ENCODE measurements at places on chromosomes 6 and 20.

DNA sequence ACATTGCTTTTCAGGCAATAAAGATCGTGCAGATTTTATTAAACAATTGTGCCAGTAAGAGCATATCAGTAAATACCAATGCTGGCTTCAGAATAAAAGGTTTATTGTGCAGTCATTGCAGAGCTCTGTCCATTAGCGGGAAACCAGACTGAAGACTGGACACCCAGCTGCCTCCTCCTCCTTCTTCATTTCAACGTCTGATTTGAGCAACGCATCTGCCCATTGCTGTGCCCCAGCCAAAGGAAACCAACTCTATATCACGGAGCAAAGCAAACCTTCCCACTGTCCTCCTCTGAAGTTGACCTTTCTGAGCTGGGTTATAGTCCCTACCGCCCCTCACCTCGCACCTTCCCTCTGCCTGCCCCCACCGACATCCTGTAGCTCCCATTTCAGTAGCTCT is 80.8 kb downstream of the SLC22A23 start:
- DNase-seq = no peak

DNA sequence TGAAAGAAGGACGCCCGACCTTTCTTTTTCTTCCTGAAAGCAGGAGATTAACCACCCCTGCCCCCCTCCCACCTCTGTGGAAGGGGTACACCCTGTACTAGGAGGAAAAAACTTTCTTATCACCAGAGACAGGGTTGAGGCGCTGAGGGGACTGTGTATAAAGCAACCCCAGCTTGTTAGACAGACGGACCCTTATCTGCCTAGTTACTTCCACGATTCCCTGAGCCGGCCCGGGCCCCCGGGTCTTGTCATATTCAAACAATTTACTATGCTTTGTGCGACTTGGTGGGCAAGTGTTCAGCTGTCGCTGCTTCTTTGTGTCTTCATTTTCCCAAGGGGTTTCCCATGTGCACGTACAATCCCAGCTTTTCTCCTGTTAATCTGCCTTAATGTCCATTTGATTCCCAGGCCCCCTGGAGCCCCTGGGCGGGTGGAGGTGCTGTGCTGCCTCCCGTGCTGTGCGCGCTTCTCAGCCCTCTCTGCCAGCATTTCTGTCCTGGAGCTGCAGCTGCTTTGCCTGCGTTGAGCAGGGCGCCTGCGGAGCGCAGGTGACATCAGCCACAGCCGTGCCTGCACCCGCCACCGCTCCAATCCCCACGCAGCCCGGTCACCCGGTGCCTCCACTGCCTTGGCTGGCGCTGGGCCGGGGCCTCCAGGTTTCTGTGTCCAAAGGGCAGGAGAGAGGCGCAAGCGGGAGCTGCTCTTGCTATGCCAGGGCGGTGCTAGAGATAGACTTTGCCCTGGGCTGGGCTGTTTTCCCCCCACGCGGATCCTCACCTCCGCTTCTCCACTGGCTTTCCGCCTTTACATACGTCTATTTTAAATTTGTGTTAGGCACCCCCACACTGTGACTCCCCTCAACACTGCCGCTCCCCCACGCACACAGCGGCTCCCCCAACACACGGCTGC is 96.2 kb downstream of the TTLL2 start:
- no peak for DNase-seq

- DNase-seq = no peak
Measured at GRCh38 chr6:121539439-121539838, 104.0 kb downstream of the GJA1 start.

DNA sequence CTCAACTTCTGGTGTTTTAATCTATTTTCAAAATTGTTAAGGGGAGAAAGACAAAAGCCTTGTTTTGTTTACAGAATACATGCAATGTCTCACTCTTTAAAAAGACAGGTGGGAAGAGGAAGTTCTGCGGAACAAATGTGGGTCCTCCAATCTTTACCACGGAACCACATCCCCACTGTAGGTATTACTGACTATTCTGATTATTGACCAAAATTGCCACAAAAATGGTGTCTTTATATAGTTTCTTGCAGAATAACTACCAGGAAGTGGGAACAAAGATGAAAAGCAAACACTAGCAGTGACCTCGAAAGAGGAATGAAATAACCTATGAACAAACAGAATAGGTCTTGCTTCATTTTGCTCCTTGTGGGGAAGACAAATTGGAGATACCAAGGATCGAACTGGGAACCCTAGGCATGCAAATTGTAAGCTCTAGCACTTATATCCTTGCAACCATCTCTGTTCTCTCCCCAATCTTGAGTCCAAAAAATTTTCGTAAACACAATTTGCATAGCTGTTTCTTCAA is 106.7 kb downstream of the GPX5 start:
- DNase-seq = no peak

DNA sequence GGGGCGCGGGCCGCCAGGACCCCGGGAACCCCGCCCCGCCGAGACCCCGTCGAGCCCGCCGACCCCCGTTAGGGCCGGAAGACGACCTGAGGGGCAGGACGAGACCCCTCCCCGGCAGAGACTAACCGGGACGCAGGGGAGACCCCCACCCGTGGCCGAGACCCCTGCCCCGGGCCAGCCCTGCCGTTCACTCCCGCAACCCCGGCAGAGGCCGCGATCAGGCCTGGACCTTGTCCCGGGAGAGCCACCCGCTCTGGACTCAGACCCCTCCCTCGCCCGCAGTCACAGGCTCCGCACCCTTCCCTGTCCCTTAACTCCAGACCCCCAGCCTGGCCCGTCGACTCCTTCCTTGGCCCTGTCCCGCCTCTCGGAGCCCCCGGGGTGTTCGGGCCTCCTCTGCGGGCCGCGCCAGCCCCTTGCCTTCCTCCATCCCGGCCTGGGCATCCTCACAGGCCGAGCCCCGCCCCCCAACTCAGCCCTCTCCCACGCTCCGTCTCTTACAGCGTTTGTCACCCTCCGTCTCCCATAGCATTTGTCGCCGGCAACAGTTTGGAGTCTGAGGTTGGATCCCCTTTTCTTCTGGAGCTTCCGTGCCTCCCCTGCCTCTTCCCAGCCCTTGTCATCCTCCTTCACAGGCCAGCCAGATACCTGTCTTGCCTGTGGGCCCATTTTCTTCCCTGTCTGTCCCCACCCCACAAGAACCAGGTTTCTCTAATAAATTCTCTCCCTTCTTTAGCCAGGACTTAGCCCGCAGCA is 569 bp downstream of the TCEA2 start:
- no peak for DNase-seq

DNA sequence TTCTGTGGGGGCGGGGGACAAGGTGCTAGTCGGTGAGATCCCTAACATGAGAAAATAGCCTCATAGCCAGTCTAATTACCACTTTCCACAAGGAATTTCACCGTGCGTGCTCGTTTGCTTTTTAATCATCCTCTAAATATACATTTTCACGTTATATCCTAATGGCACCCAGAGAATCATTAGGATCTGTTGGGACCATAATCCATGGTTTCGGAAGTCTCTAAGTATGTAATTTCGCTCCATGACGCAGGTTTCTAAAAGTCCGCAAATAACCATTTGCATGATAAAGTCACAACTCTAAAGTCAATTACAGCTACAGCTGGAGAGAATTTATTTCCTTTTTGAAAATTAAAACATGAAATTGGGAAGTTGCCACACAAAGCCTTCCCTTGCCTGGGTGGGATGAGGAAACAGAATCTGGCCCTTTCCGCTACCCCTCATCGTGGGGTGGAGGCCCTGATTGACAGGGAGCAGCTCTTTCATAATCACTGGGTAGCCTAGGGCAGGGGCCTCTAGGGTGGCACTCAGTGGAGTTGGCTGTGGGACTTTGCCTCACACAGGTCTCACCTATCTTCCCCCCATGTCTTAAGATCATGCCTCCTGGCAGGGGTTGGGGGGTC is 81.9 kb downstream of the LRFN2 start:
- no peak for DNase-seq

- DNase-seq = no peak
Measured at GRCh38 chr20:23347791-23348190, 2.8 kb upstream of the NXT1 start.

DNA sequence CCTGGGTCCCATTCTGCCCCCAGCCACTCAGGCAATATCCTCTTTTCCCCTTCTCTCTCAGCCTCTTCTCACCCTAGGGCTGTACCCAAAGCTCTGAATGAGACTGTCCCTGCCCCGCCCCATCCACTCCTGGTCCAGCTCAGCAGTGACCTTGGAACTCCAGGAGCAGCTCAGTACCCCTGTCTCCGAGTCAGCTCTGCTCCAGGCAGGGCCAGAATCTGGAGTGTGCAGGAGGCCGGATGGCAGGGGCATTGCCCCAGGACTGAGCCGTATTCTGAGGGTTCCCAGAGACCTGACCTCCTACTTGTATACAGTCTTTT is 2.0 kb upstream of the RAET1G start:
- no peak for DNase-seq

DNA sequence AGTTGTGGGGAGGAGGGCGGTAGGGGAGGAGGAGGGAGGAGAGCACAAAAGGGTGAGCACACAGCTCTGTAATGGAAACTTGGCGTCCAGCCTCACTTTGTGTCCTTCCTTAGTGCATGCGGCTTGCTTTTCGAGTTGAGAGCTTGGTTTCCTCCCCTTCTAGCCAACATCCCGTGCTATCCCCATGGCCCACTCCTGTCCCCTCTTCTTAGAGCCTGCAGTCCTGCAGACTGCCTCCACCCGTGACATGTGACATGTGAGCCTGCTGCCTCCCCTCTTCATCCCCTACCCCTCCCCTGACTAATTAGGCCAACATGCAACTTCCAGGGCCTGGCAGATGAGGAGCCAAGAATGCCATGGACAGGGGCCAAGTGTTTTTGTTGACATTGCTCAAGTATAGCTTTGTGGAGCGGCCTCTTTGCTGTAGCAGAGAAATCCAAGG is 63.2 kb downstream of the SLC24A3 start:
- no peak for DNase-seq

- no peak for DNase-seq
Measured at GRCh38 chr20:21272279-21272678, 30.9 kb upstream of the XRN2 start.

- no peak for DNase-seq
Measured at GRCh38 chr6:138568997-138569396, 69.7 kb upstream of the NHSL1 start.

DNA sequence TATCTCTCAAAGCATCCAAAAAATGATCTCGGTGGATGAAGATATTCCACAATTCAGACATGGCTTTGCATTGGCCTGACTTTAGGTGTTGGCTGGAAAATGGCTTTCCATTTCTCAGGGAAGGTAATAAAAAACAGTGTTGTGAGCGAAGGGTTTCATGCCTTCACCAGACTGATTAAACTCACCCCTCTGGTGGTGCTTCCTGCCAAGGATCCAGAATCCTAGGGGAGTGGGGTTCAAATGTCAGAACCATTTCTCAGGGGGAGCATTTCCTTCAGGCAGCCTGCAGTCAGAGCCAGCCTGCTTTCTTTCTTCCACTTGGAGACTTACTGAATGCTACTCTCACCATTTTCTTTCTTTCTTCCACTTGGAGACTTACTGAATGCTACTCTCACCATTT is 45.7 kb upstream of the SMIM28 start:
- DNase-seq = no peak

DNA sequence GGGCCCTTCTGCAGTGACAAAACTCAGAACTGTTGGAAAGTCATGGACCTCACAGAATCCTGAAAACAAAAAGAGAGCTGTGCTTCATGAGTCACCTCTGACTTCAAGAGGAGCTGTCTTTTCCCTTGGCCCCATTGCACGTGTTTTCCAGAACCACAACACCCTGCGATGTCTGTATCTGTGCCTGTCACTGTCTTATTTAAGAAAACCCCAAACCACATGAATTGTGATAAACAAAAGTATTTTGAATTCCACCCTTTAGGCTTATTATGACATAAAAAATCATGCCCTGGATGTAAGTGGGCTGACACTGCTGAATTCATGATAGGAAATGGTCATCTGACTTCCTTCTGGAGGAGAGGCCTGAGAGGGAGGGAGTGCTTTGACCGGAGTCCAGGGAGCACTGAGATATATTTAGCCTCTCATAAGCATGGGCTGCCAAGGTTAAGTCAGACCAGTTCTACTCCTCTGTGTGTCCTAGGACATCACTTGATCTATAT is 96.4 kb upstream of the DUSP22 start:
- DNase-seq = no peak

GRCh38 chr6:39931607-39932006 is 2.7 kb downstream of the MOCS1 start:
- no peak for DNase-seq

DNA sequence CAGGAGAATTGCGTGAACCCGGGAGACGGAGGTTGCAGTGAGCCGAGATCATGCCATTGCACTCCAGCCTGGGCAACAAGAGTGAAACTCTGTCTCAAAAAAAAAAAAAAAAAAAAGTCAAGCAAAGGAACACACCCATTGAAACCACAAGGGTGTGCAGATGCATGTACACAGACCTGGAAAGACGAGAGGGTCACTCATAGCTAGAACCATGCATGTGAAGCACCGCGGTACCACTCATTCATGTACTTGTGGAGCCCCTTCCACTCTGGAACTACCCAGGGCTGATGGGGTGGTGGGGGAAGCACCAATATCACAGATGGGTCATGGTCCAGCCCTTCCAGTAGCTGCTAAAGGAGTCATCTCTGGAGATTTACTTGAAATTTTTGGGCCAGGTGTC is 7.4 kb upstream of the TJAP1 start:
- DNase-seq = no peak

DNA sequence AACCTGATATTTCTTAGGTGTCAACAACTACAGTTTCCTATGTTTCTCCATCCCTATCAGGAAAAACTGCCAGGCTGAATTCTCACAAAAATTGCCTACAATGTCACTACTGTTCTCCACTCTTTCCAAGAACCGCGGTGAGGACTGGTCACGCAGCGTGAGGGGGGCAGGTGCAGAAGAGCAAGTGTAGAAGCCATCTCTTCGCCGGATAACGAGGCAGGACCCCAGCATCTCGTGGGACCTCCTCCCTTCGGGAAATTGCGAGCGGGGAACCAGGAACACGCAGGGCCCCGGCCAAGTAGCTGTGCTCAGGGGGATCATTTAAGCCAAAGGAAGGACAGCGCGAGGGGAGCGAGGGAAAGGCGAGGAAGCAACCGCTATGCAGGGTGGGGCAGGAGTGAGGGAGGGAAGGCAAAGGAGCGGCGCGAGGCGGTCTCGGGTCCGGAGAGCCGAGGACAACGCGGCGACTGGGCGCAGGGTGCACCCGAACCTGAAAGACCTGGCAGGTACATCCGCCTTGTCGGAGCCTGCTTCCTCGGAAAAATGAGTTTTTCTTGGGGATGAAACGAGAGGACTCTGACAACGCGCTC is 559 bp downstream of the APMAP start:
- no peak for DNase-seq

- DNase-seq = no peak
Measured at GRCh38 chr6:157283900-157284737, 39.2 kb downstream of the TMEM242 start.

DNA sequence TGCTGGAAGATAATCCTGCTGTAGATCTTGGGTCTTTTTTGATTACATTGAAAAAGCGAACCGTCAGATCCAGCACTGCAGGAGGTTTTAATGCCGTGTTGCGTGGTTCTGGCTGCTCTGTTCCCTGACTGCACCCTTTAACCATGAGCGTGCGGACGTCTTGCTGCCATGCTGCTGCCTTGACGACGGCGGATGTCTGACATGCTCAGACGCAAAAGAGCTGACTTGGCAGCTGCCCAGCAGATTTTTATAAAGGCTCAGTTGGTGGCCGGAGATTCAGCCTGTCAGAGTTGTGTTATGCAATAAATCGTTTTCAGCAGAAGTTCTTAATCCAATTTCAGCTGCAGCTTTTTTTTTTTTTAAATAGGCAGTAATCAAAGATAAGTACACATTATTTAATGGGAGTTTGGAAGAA is 119.4 kb downstream of the JARID2 start:
- DNase-seq = peak; percentile 81

- no peak for DNase-seq
Measured at GRCh38 chr6:75467966-75468365, 25.6 kb downstream of the FILIP1 start.
